ENCODE measurements at places on chromosomes 6 and 20.
A peak's percentile ranks its signal among the peaks of the same experiment; 100 is the strongest.

- no peak for DNase-seq
Measured at GRCh38 chr6:167154895-167155294, 2.9 kb downstream of the GPR31 start.

- peak; percentile 87 for DNase-seq
Measured at GRCh38 chr6:47477497-47478232, at the start of gene CD2AP. CD2AP (plus strand) TSS chr6:47477789; CDS start chr6:47478245, 456 bp downstream.

DNA sequence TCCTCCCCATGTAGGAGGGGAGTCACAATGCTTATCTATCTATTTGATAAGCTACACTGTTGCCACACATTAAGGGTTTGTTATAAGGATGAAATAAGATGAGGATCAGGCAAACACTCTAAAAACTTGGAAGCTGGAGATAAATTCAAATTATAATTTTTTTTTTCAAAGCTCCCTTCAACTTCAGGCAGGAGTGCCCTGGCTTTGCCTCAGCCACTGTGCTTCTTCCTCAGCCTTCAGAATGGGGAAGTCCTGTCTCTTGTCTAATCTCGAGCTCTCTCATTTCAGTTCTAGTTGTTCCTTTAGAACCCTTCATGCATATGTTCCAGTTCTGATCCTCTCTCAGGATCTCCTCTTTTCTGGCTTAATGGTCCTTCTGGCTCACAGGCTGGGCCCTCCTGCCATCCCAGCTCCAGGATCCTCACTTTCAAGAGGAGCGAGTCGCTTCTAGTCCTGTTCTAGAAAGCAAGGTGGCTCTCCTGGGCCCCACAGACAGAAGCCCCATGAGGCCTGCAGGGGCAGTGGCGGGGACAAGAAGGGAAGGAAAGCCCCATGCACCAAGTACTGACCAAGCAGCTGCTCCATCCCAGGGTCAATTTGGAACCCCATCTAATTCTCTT, 164.3 kb downstream of the VEGFA start:
- no peak for DNase-seq

- DNase-seq: no peak
Measured at GRCh38 chr6:25793970-25794369, 37.9 kb downstream of the SLC17A1 start.

DNA sequence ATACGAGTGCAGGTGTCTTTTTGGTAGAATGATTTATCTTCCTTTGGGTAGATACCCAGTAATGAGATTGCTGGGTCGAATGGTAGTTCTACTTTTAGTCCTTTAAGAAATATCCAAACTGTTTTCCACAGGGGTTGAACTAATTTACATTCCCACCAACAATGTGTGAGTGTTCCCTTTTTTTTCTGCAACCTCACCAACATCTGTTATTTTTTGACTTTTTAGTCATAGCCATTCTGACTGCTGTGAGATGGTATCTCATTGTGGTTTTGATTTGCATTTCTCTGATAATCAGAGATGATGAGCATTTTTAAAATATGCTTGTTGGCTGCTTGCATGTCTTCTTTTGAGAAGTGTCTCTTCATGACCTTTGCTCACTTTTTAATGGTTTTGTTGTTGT, 1.9 kb upstream of the ZNF831 start:
- no peak for DNase-seq

- no peak for DNase-seq
Measured at GRCh38 chr6:29211488-29211887, 40.8 kb downstream of the OR2J2 start.

GRCh38 chr20:38870733-38871559, 55.3 kb upstream of the FAM83D start:
- no peak for DNase-seq

GRCh38 chr20:44888226-44889103, 3.0 kb downstream of the YWHAB start:
- DNase-seq: no peak

GRCh38 chr6:6225885-6226529, 94.5 kb downstream of the F13A1 start:
- DNase-seq: no peak

- DNase-seq: no peak
Measured at GRCh38 chr20:833121-833449, 430 bp upstream of the FAM110A start.

GRCh38 chr6:31368461-31368860, 11.5 kb upstream of the HLA-B start:
- no peak for DNase-seq

GRCh38 chr6:164216368-164216767, 801.9 kb downstream of the QKI start:
- DNase-seq: no peak

GRCh38 chr6:163820745-163821458, 406.4 kb downstream of the QKI start:
- no peak for DNase-seq

- DNase-seq: no peak
Measured at GRCh38 chr6:97218912-97219311, 64.1 kb downstream of the MMS22L start.

GRCh38 chr6:14397518-14397901, 279.9 kb downstream of the CD83 start:
- no peak for DNase-seq

DNA sequence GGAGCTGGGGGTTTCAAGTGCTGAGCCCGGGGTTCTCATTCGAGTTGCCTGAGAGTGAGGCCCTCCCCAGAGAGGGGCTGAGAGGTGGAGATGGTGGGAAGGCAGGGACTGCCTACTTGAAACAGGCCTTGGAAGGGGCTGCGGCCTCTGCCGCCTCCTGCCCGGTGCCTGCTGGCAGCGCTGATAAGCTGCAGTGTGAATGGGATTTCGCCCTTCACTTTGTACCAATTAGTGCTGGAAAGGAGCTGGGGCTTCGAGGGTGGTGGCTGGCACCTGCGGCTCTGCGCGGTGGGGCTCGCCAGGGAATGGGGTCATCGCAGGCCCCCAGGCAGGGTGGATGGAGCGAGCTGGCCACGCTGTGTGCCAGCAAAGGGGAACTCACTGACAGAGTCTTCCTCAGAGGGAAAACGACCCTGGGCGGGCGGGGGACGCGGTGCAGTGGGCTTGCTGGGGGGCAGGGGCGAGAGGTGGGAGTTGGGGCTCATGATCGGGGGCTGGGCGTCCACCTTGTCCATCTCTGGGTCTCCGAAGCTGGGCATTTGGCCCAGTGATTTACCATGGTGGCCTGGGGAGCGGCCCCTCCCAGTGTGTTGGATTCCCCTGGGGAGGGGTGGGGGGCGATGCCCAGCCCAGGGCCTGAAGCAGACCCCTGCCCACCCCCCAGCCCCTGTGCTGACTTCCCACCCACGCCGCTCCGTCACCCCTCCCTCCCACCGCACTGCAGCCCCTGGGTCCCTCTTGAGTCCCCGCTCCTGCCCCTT, 22.9 kb downstream of the COL20A1 start:
- DNase-seq: peak; percentile 57

- no peak for DNase-seq
Measured at GRCh38 chr6:13561624-13562267, 12.7 kb upstream of the SIRT5 start.

DNA sequence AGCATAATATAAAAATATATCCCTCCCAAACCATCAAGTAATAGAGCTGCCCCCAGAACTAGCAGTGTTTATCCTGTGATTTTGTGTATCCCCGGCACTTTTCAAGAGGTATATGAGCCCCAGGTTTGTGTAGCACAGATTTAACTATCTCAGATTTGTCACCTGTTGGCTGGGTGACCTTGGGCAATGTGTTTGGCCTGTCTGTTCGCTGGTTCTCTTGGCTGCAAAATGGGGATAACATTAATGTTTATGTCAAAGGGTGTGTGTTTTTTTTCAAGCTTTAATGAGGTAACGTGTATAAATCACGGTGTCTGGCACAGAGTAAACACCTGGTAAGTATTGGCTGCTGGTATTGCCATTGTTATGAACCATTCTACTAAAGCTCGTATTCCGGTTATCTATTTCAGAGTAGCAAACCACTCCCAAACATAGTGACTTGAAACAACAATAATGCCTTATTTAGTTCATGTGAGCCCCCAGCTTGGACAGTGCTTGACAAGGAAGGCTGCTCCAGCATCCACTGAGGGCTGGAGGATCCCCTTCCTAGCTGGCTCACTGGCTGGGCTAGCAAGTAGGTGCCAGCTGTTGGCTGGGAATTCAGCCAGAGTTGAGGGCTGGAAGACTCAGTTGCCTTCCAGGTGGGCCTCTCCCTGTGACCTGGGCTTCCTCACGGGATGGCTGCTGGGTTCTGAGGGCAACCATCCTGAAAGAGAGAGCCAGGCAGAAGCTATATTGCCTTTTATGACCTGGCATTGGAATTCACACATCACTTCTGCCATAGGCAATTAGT, 36.2 kb downstream of the PDRG1 start:
- DNase-seq: no peak

GRCh38 chr20:56005389-56005715, at the start of gene CBLN4:
CBLN4 (minus strand) TSS chr20:56005519; CDS start chr20:56004171, 1,348 bp downstream.
- DNase-seq: no peak

DNA sequence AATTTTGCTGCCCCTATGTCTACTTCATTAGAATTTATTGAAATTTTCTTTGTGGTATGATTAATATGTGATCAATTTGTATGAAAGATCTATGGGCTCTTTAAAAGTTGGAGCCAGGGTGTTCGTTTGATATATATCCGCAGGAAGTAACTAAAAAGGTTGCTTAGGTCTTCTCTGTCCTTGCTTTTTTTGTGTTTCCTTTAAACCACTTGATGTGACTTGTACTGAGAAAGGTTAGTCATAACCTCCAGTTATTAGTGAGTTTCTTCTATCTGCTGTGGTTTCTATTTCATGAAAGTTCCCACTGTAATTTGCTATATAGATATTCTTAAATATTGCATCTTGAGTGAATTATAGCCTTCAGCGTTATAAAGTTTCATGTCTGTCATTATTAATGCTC, 585.3 kb upstream of the ARID1B start:
- DNase-seq: no peak

- no peak for DNase-seq
Measured at GRCh38 chr6:166441325-166442078, 58.8 kb upstream of the MPC1 start.

- no peak for DNase-seq
Measured at GRCh38 chr6:170294813-170295509, 4.1 kb upstream of the DLL1 start.

- no peak for DNase-seq
Measured at GRCh38 chr20:1825507-1825906, 69.7 kb upstream of the SIRPA start.

GRCh38 chr6:121686611-121687023, 251.2 kb downstream of the GJA1 start:
- peak; percentile 73 for DNase-seq

DNA sequence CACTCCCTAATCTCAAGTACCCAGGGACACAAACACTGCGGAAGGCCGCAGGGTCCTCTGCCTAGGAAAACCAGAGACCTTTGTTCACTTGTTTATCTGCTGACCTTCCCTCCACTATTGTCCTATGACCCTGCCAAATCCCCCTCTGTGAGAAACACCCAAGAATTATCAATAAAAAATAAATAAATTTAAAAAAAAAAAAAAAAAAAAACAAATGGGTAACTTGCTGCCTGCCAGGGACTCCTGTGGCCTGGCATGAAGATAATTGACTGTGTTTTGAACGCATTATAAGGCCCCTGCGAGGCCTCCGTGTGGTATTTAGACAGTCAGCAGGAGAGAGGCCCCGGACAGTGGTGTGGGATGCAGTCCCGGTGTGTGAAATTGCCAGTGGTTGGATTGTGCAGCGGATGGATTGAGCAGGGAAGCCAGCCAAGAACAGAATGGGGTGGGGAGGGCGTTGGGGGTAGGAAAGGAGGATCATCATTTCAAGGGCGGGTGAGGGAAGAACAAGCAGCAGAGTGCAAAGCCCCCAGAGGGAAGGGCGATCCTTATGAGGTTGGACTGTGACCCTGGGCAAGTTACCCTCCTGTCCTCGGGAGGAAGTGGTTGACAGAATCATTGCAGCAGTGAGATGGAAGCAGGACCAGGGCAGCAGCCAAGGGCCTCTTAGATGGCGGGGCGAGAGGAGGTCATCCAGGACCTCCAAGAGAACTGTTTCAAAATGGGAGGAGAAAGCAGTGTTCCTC, 43.3 kb downstream of the PPARD start:
- no peak for DNase-seq

GRCh38 chr6:63121166-63121565, 90.1 kb upstream of the FKBP1C start:
- DNase-seq: no peak

DNA sequence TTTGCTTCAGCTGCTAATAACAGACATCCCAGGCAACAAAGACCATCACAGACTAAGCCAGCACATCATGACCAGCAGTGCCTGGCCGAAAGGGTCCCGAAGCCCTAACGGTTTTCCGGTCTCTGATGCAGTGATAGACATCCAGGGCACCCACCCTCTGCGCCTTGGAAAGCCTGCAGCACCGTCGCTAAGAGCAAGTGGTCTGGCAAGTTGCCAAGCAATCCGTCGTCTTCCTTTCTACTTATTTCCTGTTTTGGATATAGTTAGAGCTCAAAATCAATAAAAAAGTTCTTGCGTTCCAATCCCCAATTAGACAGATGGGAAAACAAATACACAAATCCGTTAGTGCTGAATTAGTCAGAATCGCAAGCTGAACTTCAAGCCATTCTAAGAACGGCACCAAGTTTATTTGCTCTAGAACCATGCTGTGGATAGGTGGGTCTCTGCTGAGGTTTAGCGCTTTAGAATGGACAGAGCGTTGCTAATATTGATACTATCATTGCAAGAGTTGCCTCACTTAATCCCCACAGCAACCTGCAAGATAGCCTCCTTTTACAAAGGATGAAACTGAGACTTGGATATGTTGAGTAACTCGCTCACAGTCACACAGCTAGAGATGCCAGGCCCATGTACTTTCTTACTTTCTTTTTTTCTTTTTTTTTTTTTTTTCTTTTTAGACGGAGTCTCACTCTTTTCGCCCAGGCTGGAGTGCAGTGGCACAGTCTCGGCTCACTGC, 163.3 kb upstream of the SNX9 start:
- no peak for DNase-seq

- DNase-seq: no peak
Measured at GRCh38 chr6:134288538-134289203, 29.2 kb downstream of the SGK1 start.

GRCh38 chr6:90559931-90560330, 26.9 kb downstream of the MAP3K7 start:
- no peak for DNase-seq

GRCh38 chr6:48229841-48230240, 118.8 kb upstream of the PTCHD4 start:
- DNase-seq: no peak

- DNase-seq: no peak
Measured at GRCh38 chr6:14841901-14842421, 403.9 kb upstream of the JARID2 start.

DNA sequence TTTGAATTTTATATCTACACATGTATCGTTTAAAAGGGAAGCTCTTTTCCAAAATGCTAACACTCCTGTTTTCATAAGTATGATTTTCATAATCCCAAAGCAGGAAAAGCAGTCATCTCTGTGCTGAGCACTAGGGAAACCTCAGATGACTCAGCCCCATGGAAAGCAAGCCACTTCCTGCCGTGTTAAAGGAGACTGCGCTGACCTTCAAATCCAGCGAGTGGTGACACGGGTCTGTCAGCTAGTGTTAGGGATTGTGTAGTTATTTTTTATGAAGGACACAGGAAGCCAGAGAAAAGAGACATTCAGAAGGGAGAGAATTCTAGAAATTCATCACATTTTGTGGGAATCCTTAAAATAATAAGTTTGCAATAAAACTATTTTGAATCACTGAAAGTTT, 57.0 kb upstream of the CD93 start:
- peak; percentile 89 for DNase-seq
